ENCODE measurements at places on chromosomes 2 and 18. TPM values are rescaled to one million over a fixed set of nuclear protein-coding genes. Genes with fewer than 3 reads are reported as not detected.

STK39 gene
- 0.29 TPM for polyA plus RNA-seq

CAPN13 gene
- polyA plus RNA-seq, result 0.13 TPM

CCDC148 gene
- 0.42 TPM for polyA plus RNA-seq

ALLC gene
- 1.4 TPM for polyA plus RNA-seq

CFAP221 gene
- 1.2 TPM for polyA plus RNA-seq

METTL21A gene
- 10.0 TPM for polyA plus RNA-seq

C18orf54 gene
- 0.24 TPM for polyA plus RNA-seq

EPB41L3 gene
- polyA plus RNA-seq, result 3.6 TPM

MYCN gene
- 0.16 TPM for polyA plus RNA-seq

FER1L5 gene
- polyA plus RNA-seq, result not detected

L3MBTL4 gene
- polyA plus RNA-seq, result 4.5 TPM
